ENCODE measurements at places on chromosomes 1 and 21. TPM values are rescaled to one million over a fixed set of nuclear protein-coding genes. Genes with fewer than 3 reads are reported as not detected.
A peak's percentile ranks its signal among the peaks of the same experiment; 100 is the strongest.

GRCh38 chr1:239742416-239743109, 349.1 kb upstream of the FMN2 start:
- ATAC-seq: no peak

GRCh38 chr1:242199776-242200458, 201.0 kb upstream of the MAP1LC3C start:
- no peak for ATAC-seq

Gene CRNN
- not detected for total RNA-seq

DNA sequence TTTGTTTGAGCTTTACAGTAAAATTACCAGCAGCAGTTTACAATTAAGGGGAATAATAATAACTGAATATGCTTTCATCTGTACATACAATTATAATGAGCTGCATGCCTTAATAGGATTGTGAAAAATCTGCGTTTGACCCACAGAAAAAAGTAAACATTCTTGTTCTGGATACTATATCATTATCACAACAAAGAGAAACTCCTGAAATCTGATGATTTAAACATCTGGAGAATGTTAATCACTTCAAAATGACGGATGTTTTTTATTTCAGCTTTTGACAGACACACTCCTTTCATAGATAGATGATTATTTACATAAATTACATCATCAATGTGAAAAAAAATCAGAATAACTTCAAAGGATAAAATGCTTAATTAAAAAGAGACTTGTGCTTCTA, 58.5 kb downstream of the TYW3 start:
- ATAC-seq: no peak

Gene CD247
- 217 TPM for total RNA-seq

DNA sequence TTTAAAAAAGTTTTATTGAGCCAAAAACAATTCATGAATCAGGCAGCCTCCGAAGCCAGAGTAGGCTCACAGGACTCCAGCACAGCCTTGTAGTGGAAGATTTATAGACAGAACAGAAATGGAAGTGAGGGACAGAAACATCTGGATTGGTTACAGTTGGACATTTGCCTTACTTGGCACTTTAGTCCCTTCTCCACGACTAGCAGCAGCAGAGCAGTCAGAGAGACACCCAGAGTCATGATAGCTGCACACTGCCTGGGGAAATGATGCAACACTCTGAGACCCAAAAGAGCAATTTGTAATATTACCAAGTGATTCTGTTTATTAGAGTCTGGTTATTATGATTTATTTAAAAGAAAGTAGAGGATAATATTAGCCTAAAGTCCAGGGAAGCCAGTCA, 72.2 kb upstream of the KRTAP11-1 start:
- no peak for ATAC-seq

DNA sequence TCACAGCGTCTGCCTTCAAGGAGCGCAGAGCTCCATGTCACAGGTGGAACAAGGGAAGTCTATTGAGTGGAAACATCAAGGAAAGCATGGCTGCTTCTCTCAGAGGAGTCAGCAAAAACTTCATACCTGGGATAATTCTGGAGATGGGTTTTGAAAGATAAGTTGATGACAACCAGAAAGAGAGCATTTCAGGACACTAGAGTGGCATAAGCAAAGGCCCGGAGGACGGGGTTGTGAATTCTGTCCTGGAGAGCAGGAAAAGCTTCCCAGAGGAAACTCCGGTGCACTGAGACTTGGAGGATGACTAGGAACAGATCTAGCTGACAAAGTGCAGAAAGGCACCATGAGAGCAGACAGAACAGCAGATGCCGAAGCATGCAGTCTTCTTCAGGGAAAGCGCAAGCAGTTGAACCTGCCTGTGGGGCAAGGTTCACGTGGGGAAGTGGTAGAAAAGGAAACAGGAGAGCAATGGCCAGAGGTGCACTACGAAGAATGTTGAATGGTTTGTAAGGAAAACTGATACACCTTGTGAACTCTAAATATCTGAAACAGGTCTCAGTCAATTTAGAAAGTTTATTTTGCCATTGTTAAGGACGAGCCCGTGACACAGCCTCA, 222.9 kb downstream of the PLPP3 start:
- ATAC-seq: no peak

DNA sequence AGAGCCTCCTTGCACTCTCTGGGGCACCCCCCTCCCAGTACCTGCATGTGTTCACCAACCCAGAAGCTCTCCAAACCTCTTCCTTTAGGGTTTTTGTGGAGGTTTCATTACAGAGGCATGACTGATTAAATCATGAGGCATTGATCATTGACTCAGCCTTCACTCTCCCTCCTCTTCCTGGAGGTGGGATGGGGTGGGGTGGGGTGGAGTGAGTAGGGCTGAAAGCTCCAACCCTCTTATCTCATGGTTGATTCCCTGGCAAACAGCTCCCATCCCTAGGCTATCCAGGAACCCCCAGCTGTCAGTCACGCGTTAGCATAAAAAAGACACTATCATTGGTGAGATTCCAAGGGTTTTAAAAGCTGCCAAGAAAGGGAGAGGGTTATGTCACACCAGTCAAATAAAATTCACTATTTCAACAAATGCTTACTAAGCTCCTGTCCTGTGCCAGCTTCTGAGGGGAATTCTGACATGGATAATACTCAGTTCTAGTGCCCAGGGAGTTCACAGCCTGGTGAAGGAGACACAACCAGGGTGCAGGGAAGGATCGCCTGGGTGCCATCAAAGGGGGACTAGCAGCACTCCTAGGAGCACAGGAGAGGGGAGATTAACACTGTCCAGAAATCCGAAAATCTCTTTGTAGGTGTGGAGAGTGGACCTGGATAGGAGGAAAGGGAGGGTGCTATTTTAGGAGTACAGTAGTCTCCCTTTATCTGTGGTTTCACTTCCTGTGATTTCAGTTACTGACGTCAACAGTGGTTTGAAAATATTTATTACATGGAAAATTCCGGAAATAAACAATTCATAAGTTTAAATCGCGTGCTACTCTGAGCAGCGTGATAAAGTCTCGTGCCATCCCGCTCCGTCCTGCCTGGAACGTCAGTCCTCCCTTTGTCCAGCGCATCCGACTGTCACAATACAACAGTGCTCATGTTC, 6.8 kb upstream of the IL24 start:
- ATAC-seq: peak; percentile 91

GRCh38 chr1:160406131-160406968, 6.0 kb downstream of the VANGL2 start:
- no peak for ATAC-seq

- ATAC-seq: no peak
Observed at GRCh38 chr1:51624855-51625254, 8.0 kb downstream of the OSBPL9 start.

Gene MR1
- 21.9 TPM for total RNA-seq

Gene DPM3
- total RNA-seq: 29.4 TPM

All from activated T-helper 17 cell treated with anti-CD3 and anti-CD28 coated beads, Interleukin-2, amount 50 U/mL, for 72 hours (primary cell).